ENCODE measurements at places on chromosomes 2 and 18.

DNA sequence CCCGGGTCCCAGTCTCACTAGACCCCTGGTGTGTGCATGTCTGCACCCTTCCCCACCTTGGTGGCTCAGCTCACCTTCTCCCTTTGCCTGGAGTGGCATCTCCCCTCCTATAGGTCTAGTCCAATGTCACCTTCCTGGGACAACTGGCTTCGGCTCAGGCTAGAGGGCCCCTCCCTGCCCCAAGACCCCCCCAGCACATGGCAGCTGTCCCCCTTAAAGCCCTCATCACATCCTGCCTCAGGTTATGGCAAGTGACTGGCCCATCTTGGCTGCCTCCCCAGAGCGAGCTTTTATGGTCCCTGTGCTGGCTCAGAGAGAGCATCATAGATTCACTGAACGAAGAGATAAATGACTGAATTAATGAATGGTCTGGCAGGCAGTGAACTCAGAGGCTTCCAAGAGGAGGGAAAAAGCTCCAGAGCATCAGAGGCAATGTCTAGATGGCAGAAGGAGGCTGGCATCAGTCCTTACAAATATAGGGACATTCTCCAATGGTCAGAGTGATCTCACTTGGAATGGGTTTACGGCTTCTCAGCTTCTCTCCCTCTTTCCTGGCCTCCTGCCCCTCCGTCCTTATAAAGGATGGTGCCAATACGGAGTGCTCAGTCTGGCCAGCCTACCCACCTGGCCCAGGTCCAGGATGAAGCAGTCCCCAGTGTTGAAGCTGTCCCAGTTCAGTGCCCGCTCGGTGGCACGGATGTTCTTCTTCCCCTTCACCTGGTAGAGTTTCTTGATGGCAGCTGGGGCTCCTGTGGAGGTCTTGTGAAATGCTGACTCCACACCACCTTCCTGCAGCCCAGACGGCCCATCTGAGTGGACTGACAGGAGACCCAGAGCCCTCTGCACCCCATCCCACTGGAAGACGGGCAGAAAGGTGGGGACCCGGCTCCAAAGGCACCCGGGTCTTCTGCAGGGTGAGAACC is 9.4 kb downstream of the CAPG start:
- no peak for DNase-seq

- peak; percentile 85 for DNase-seq
Measured at GRCh38 chr2:54360055-54360792, 95.9 kb upstream of the SPTBN1 start.

DNA sequence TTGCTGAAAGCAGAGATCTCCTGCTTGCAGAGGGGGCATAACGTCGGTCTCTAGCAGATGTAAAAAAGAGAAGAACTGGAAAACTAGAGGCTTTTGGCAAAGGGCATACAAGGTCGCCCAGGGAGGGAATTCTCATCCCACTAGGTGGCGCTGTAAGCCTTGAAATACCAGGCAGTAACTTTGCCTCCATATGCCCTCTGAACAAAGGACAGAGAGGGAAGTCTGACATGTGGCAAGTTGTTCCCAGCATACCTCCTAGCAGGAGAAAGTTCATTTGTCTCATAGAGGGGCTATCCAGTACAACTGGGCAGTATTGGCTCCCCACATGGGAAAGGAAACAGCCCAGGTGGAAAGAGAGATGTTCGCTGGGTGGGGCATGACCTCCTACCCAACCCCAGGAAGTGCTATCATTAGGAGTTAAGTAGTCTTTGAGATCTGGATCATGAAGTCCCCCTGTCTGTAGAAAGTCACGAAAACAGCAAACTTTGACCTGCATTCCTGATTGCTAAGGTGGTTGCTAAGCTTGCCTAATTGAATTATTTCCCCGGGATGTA is 39.9 kb downstream of the STK17B start:
- DNase-seq, result no peak

GRCh38 chr2:18154812-18155211 is 276.3 kb downstream of the KCNS3 start:
- DNase-seq, result no peak

GRCh38 chr2:45237850-45238542 is 228.7 kb upstream of the SIX2 start:
- no peak for DNase-seq

- no peak for DNase-seq
Measured at GRCh38 chr2:74953796-74954499, 4.5 kb upstream of the POLE4 start.

GRCh38 chr2:241906826-241907570 is 37.5 kb downstream of the RTP5 start:
- no peak for DNase-seq

GRCh38 chr2:64943387-64944150 is 45.6 kb upstream of the SLC1A4 start:
- DNase-seq, result no peak

GRCh38 chr2:797556-797955 is 120.3 kb upstream of the TMEM18 start:
- DNase-seq, result no peak

GRCh38 chr2:45134726-45135125 is 125.5 kb upstream of the SIX2 start:
- no peak for DNase-seq

- no peak for DNase-seq
Measured at GRCh38 chr2:69138793-69139459, 125.9 kb downstream of the ANTXR1 start.

DNA sequence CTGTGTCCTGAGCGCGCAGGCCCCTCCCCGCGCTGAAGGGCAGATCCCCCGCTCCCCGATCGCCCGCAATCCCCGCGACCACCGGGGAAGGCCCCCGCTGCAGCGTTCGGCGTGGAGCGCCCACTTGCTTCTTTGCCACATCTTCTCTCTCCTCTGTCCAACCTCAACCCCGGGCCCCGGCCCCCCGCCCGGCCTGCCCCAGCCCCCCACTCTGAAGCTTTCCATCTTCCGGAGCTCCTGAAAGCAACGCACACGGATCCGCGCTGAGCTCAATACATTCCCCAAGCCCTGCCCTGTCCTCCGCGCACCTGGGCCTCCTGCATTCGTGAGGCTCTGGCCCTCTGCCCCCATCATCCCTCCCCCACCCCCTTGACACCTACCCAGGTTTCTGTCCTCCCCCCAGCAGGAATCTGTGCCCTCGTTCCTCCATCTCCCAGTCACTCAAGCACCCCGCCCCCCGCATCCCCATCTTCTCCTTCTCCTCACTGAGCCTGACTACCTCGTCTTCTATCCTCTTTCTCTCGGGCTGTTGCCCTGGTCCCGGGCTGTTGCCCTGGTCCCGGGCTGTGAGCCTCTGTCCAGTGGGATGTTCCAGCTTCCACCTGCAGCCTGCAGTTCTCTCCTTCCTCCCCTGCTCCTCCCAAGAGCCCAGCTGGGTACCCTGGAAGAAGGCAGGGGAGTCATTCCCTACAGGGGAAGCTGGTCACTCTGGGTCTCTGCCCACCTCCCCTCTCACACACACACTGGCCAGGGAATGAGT is 7.8 kb downstream of the SPEG start:
- no peak for DNase-seq

DNA sequence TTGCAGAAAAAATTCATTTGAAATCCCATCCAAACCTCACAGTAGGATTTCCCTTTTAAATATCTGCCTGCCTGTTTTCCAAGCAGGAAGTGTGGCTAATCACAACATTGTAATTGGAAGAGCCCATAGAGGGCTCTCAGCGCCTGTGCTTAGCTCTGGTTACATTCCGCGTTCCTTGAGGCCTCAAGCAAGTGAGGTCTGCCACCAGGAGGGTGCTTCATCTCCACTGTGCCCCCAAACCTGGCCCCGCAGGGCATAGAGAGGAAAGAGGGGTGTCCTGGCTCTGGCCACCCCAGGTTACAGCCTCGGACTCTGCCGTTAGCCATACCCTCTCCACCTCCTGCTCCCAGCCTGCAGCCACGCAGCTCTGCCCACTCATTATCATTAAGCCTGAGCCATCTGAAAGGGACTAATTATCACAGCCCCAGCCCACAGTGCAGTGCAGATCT is 214.8 kb downstream of the SP3 start:
- no peak for DNase-seq
